ENCODE measurements at places on chromosomes 12 and 14.
A peak's percentile ranks its signal among the peaks of the same experiment; 100 is the strongest.

- DNase-seq: no peak
Observed at GRCh38 chr14:40218282-40218941, 786.2 kb upstream of the FBXO33 start.

GRCh38 chr12:98372340-98373024 lies 142.9 kb upstream of the TMPO start:
- no peak for DNase-seq

DNA sequence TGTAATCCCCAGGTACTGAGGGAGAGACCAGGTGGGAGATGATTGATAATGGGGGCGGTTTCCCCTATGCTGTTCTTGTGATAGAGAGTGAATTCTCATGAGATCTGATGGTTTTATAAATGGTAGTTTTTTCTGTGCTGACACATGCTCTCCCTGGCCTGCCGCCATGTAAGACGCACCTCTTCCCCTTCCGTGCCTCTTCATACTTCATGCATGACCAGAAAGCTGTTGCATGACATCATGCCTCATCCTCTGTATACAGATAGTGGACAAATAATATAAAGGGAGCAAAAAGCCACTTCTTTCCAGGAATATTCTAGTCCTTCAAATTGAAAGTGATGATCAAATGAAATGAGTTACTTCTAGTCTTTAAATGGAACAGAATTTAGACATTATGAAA lies 47.3 kb upstream of the LRIG3 start:
- DNase-seq: no peak

GRCh38 chr14:71089971-71090370 lies 182.7 kb downstream of the PCNX1 start:
- DNase-seq: peak; percentile 61

DNA sequence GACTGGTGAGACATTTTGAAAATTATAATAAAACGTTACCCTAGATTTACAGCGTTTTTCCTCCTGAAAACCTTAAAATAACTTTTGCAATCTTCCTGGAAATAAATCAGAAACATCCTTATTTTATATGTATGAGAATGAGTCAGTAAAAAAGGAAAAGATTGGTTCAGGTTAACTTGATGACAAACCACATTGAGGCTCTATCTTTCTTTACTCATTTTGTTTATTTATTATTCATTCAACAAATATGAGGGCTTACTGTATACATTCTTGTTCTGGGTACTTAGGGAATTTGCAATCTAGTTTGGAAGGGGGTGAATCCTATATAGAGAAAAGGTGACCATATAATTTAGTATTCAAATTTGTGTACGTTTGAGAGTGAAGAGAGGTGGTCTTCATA lies 156.6 kb downstream of the UNC79 start:
- no peak for DNase-seq

- DNase-seq: peak; percentile 46
Observed at GRCh38 chr12:9049520-9050133, 60.3 kb downstream of the KLRG1 start.

DNA sequence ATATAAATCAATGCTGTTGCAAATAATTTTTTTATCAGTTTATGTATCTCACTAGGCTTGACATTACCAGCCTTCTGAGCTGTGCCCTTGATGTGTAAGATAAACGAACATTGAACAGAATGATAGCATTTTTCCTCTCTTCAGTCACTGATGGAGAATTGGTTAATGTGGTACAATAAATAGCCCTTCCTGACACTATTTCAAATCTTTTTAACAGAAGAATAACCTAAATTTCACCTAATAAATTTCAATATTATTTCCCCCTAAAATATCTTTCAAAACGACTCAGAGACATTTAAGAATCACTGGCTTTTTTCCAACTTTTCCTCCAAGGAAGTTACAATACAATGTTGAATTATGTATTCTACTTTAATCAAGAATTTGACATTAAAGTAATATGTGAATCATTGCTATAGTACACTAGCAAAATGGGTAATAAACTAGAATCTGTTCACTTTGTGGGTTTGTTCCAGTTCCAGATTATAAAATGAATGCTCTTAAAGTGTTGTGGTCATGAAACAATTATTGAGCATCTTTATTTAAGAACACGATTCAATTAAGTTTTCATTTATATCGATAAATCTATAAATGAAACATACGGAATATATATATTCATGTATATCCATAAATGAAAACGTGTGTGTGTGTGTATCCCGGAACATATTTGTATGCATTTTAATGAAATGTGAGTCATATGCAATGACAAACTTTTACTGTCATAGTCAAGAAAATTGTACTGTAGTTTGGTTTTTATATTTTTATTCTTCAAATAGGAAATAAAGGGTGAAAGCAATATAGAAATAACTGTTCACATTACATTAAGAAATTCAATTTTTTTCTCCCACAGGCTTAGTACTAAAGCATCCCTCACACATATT lies 2.5 kb upstream of the ATP2B1 start:
- no peak for DNase-seq

DNA sequence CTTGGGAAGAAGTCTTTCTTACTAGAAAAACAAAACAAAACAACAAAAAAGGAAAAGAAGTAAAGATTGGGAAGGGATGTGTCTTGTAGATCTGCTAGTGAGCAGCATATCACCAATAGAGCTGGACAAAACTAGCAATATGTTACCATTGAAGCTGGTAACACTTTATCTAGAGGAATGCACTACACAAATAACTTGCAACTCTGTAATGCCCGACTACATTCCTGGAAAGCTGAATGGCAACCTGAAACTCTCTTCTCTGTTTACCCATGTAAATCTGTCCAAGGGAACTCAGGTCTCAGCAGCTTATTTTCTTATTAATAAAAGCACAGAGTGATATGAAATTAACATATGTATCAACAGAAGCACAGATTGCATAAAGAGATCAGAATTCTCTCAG lies 624.4 kb downstream of the KCNH5 start:
- DNase-seq: no peak

GRCh38 chr14:32977913-32978312 lies 39.2 kb downstream of the NPAS3 start:
- DNase-seq: no peak

DNA sequence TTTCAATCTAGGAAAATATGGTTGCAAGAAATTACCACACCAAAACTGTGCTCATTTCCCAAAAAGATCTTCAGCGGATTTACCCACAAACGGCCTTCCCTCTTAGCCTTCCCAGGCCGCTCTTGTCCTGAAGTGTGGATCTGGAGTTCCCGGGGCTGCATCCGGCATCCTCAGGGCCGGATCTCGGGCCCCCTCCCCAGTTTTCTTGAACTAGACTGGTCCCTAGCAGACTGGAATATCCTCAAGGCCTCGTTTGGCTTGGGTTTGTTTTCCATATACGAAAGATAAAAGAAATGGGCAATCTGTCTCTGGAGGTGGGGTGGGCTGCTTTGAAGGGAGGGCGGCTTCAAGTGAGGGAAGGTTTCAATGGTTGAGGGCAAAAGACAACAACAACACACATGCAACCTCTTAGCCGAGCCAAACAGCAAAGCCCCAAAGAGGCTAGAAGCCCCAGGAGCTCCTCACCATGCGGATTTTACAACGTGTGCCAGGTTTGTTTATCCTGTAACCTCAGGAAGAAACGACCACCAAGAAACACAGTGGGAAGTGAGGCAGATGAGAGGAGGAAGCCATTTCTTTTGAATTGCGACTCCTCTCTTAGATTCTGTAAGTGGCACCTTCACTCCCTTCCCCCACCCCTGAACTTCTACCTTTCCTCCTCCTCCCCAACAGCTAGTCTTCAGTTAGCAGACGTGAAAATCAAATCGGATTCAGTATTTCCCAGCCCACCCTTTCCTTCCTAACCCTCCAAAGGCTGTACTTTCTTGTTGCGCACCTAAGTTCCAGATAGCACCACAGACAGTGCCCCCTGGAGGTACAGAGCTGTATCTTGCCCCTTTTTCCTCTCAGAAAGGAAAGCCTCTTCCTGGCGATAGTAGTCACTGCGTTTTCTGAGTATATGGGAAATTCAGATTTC lies 2.6 kb downstream of the MYF6 start:
- no peak for DNase-seq

- DNase-seq: no peak
Observed at GRCh38 chr12:25254271-25254880, 3.6 kb upstream of the KRAS start.

DNA sequence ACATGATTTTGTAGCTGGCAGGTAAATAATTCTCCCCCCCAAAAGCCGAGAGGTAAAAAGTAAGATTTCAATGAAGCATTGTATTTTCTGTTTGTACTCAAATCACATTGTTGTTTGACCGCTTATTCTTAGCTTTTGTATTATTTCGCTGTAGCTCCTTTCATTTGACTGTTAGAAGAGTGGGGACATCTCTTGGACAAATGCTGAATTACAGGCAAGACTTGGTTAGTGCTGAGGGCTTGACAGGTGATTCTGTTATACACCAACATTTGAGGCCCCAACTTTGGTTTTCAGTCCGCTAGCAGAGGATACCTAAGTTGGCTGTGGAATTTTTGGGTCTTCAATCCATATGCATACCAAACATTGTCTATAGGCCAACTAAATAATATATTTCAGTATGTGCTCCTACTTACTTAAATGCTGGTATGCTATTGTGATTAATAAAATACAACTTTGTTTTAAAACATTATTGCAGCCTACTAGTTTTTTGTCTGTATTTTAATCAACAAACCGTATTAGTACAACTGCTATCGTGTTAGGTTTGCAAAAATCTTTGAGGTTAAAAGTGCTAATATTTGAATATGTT lies 102.2 kb downstream of the ERC1 start:
- peak; percentile 50 for DNase-seq

- DNase-seq: no peak
Observed at GRCh38 chr14:79293482-79294177, 917.7 kb downstream of the DIO2 start.

GRCh38 chr12:2268471-2269286 lies 215.9 kb downstream of the CACNA1C start:
- DNase-seq: peak; percentile 84

- DNase-seq: peak; percentile 68
Observed at GRCh38 chr14:73786636-73787485, 64.8 kb upstream of the PTGR2 start.

GRCh38 chr14:77579065-77579464 lies 37.4 kb downstream of the SPTLC2 start:
- DNase-seq: peak; percentile 48

Measured in GM03348 (cell line).